B cell (primary cell): ENCODE measurements at places on chromosomes 3 and 15. TPM values are rescaled to one million over a fixed set of nuclear protein-coding genes. Genes with fewer than 3 reads are reported as not detected.

The FOXL2 gene
- total RNA-seq: not detected in 2 replicates

DNA sequence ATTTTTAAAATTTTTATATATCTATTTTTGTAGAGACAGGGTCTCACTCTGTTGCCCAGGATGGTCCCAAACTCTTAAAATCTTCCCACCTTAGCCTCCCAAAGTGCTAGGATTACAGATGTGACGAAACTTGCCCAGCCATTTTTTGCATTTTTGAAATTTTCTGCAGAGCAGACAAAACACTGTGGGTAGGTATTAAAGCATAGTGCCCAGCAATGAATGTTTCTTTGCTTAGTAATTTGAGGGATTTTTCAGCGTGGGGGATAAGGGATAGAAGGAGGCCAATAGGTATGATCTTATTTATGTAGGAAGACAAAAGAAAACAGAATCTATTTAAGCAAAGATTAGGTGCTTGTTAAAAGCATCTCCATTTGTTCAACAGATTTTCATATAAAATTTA is 446.8 kb upstream of the DPH6 start:
- no peaks in the 10 kb centered on the region for H3K4me1 ChIP-seq
- no peaks in the 10 kb centered on the region for H3K27me3 ChIP-seq
- no peak overlapping the region for H3K4me3 ChIP-seq
- no peak for DNase-seq

DNA sequence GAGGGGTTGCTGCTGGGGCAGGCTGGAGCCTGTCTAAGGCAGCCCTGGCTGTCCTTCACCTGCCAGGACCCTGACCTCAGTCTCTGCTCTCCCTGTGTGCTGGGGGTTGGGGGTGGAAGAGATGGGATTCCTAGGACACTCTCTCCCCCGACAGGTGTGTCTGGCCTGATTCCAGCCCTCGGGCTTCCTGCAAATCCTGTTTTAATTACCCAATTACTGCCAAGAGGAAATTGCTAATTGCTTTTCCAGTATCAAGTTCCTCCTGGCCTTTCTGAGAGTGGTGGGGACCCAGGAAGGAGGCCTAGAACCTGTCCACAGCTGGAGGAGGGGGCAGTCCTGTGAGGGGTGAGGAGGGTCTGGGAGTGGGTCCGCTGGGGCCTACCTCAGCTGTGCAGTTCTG is 15.8 kb downstream of the PLXNA1 start:
- no peak overlapping the region for H3K27ac ChIP-seq
- H3K4me1 ChIP-seq: peaks cover 11% of the 10 kb centered on the region
- H3K4me3 ChIP-seq: no peak overlapping the region
- no peaks in the 10 kb centered on the region for H3K27me3 ChIP-seq
- no peaks in the 10 kb centered on the region for H3K36me3 ChIP-seq
- DNase-seq: no peak

DNA sequence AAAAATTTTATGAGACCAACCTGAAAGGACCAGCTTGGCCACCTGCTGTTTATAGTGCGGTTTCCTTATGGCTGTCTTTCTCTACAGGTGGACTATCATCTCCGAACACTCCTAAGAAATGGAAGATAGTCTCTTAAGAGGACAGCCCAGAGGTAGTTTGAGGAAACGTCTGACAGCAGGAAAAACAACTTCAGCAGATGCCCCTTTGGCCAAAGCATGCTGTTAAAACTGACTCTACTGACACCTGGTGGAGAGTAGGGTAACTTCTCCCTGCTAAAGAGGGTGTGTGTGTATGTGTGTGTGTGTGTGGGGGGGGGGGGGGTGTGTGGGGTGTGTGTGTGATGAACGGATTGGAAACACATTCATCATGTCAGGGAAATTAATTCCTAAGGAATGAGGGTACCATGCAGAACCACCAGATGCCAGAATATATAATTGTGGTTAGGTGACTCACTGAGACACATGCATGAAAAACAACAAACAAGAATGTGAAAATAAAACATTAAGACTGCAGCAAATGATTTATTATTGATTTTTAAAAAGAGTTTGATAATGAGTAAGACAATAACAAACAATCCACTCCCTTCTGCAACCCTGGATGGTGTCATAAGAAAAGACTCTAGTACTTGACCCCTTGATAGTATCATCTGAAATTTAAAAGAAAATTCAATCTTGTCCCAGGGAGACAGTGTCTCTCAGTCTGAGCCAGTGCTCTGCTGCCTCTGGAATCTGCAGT is 256.5 kb downstream of the THRB start:
- no peak overlapping the region for H3K4me3 ChIP-seq
- H3K4me1 ChIP-seq: no peaks in the 10 kb centered on the region
- peak; percentile 72 for DNase-seq
- H3K36me3 ChIP-seq: no peaks in the 10 kb centered on the region
- no peak overlapping the region for H3K27ac ChIP-seq

DNA sequence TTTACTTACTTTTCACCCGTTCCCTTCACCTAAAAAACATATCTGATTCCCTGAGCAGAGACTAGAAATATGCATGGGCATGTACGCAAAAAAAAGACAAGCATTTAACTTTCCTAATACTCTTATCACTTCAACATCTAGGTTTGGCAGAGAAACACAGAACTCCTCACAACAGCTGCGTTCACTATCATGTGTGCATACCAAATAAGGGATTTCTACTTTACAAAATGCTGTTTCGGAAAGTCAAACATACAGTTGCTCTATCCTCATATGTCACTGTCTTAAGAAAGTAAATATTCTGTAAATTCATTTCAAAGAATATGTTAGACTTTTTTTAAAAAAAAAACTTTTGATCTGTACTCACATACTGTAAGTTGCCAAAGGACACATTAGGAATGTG is 65.1 kb upstream of the CBLB start:
- DNase-seq: no peak
- H3K4me1 ChIP-seq: no peaks in the 10 kb centered on the region
- no peaks in the 10 kb centered on the region for H3K27me3 ChIP-seq

- H3K36me3 ChIP-seq: no peaks in the 10 kb centered on the region
- no peak for DNase-seq
- H3K4me1 ChIP-seq: peaks cover 3% of the 10 kb centered on the region
Observed at GRCh38 chr3:195613468-195614069, 29.8 kb upstream of the APOD start.
